A549 treated with ZK216348 at 1 μM for 4 hours (cell line): ENCODE measurements at places on chromosomes 7 and 10. TPM values are rescaled to one million over a fixed set of nuclear protein-coding genes. Genes with fewer than 3 reads are reported as not detected.

Gene LBX1
- not detected in 5 replicates for total RNA-seq

Gene NUPR2
- not detected in 5 replicates for total RNA-seq

Gene HABP2
- 0.07 to 0.12 TPM (median 0.09 TPM) in 4 of 5 replicates, not detected in the other for total RNA-seq

Gene HOXA6
- 1.0 to 2.6 TPM (median 1.9 TPM) in 5 replicates for total RNA-seq

Gene FOXI2
- not detected in 5 replicates for total RNA-seq

Gene TMEM60
- 20.0 to 27.4 TPM (median 25.5 TPM) in 5 replicates for total RNA-seq

Gene LIPM
- not detected in 5 replicates for total RNA-seq

Gene LEP
- total RNA-seq: not detected in 5 replicates

Gene PSMC2
- 146 to 188 TPM (median 152 TPM) in 5 replicates for total RNA-seq

Gene HOXA7
- total RNA-seq: 4.6 to 6.0 TPM (median 4.7 TPM) in 5 replicates

Gene CYP2C19
- total RNA-seq: not detected in 5 replicates

Gene VIM
- 1,461 to 1,843 TPM (median 1,788 TPM) in 5 replicates for total RNA-seq

Gene BLNK
- total RNA-seq: not detected in 5 replicates

Gene UTF1
- not detected in 5 replicates for total RNA-seq

Gene DKK1
- total RNA-seq: 411 to 612 TPM (median 463 TPM) in 5 replicates

Gene HHEX
- 12.8 to 15.5 TPM (median 14.1 TPM) in 5 replicates for total RNA-seq

Gene EXOSC1
- total RNA-seq: 46.9 to 62.0 TPM (median 53.9 TPM) in 5 replicates

Gene DYDC2
- 0.36 TPM in 1 of 5 replicates, not detected in the others for total RNA-seq

Gene KIF11
- 23.7 to 46.9 TPM (median 35.8 TPM) in 5 replicates for total RNA-seq

Gene IL6
- total RNA-seq: 0.83 to 8.5 TPM (median 2.0 TPM) in 5 replicates

Gene GIMAP7
- total RNA-seq: not detected in 5 replicates

Gene KIAA1217
- total RNA-seq: 1.4 to 2.1 TPM (median 1.9 TPM) in 5 replicates

Gene HOXA9
- total RNA-seq: 0.29 to 0.79 TPM (median 0.38 TPM) in 5 replicates

Gene CALHM1
- total RNA-seq: not detected in 5 replicates

Gene WDR86
- 0.13 to 0.23 TPM (median 0.18 TPM) in 3 of 5 replicates, not detected in the others for total RNA-seq

Gene NPTX2
- 0.08 to 0.24 TPM (median 0.14 TPM) in 5 replicates for total RNA-seq

Gene PRLHR
- not detected in 5 replicates for total RNA-seq

Gene PDZD7
- total RNA-seq: 0.44 to 1.2 TPM (median 0.79 TPM) in 5 replicates

Gene ANKRD30A
- total RNA-seq: 0.33 to 1.0 TPM (median 0.80 TPM) in 5 replicates

Gene BCAP29
- 25.2 to 55.7 TPM (median 39.8 TPM) in 5 replicates for total RNA-seq

Gene LGI1
- not detected in 5 replicates for total RNA-seq

Gene KCNIP2
- total RNA-seq: 0.55 to 1.3 TPM (median 0.98 TPM) in 5 replicates

Gene NODAL
- not detected in 5 replicates for total RNA-seq

Gene FAM25A
- total RNA-seq: not detected in 5 replicates

Gene SPDYE6
- not detected in 5 replicates for total RNA-seq

Gene AGBL3
- total RNA-seq: 0.67 to 1.2 TPM (median 1.00 TPM) in 5 replicates

Gene SPDYE1
- total RNA-seq: not detected in 5 replicates

Gene GNGT1
- not detected in 5 replicates for total RNA-seq

Gene NPFFR1
- total RNA-seq: not detected in 5 replicates

Gene JCAD
- 9.8 to 12.4 TPM (median 10.2 TPM) in 5 replicates for total RNA-seq

Gene ANKMY2
- total RNA-seq: 10.8 to 15.2 TPM (median 12.5 TPM) in 5 replicates

Gene FGL2
- not detected in 5 replicates for total RNA-seq
